ENCODE measurements at places on chromosomes 5 and 9.

GRCh38 chr9:38000735-38001134, 68.3 kb downstream of the SHB start:
- DNase-seq: no peak

GRCh38 chr5:124660229-124661093, 86.0 kb downstream of the ZNF608 start:
- no peak for DNase-seq

DNA sequence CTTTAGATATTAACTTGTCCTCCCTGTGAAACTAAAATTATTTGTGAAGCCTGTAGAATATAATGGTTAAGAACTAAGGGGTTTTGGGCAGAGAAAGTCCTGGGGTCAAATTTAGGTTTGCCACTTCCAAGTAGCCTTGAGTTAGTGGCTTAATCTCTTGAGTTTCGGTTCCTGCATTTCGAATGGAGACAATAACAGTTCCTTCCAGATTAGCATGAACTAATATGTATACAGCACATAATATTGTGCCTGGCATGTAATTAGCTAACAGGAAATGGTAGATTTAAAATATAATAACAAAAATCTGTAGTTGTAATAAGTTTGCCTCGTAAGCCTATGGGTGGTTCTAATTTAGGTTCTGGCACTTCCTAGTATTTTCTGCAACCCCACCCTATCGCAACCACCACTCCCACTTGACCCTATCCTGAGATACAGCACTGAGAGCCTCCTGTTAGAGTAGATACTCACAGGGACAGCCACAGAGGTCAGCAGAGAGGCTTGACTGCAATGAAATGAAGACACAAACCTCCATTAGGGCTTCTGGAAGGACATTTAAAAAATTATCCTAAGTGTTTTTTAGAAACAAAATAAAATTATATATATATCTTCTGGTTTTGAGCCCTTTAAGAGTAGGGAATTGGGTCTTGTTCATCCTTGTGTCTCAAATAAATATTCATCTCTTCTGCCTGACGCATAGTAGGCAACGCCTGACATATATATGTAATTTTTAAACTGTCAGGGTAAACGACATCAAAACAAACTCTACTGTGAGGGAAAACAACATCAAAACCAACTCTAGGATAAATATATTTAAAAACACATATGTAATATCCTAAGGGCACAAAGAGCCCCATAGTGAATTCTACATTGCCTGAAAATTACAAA, 8.5 kb downstream of the SPINK9 start:
- DNase-seq: no peak

DNA sequence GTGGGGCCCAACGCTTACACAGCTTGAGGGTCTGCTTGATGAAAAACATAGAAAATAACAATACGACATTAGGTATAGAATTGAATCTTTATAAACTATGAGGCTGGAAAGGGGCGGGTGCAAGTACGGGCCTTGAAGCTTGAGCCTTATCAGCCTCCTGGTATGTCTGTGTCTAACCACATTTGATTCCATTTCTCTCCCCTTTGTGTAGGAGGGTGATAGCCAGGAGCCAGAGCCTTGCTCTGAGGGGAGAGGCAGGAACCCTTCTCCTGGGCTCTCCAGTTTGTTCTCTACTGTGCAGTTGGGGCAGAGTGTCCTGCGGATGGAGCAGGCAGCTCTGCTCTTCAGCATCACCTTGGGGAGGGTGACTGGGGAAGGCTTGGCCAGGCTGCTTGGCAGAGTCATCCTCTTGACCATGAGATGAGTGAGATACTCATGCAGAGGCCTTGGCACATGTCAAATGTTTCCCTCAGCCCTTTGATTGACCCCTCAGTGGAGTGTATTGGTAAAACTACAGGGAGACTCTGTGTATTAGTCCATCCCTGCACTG, 153.5 kb downstream of the SEMA6A start:
- no peak for DNase-seq

DNA sequence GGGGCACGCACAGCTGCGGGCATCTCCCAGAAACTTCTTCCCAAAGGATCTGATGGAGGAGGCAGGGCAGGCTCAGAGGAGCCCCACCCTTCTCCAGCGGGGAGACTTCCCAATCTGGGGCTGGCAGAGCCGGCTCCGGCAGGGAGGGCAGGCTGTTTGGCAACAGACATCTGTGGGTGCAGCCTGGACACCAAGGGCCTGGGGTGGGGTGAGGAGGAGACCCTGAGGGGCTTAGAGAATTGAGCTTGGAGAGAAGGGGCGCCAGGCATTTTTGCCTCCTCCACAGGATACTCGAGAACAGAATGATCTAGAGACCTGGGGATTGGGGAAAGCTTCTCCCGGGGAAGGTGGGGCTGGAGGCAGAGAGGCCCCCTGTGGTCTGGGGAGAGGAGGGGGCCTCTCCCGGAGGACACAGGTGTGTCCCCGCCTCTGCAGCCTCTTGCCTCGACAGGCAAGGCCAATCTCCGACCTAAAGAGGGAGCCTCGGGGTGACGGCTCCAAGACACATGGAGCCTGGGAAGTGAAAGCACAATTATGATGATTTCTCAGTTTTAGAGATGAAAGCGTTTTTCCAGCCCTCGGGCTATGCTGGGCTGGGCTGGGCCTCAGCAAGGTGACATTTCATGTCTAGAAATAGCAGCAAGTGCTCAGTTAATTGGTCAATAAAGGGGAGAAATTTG, 8.4 kb downstream of the LHX3 start:
- DNase-seq: no peak

DNA sequence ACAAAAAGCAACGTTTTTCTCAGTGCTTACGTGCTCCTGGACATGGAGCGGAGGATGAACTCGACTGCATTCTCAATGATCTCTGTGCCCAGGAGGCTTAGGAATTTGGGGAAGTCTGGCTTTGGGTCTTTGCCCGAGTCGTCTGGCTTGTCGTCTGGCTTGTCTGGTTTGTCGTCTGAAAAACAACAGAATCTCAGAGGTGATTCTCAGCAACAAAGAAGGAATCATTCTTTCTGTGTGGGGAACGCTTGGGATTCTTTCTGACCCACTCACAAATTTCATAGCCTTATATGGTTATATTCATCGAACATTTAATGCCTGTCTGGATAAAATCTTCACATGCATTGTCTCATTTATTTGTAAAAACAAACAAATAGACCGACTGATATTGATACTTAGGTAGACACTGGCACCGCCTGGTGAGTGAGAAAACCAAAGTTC, 4.7 kb downstream of the C5orf46 start:
- no peak for DNase-seq

DNA sequence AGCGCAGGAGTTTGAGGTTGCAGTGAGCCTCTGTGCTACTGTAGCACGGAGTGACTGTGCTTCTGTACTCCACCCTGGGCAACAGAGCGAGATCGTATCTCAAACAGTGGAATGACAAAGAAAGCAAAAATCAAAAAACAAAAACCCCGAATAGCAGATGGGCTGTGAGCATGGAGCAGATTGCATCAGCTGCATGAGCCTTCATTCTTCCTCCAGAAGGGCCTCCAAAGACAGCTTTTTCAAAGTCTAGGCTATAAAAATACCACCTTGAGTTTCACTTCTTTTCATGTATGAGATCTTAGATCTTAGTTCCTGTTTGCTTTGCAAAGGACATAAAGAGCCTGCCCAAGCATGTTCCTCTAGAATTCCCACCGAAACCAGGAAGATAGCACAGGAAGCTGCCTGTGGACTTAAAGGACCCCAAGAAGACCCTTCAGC, 15.0 kb upstream of the HSPB3 start:
- no peak for DNase-seq

- DNase-seq: no peak
Measured at GRCh38 chr5:98904780-98905179, 24.0 kb downstream of the CHD1 start.

GRCh38 chr5:61330341-61330844, 1.7 kb upstream of the ZSWIM6 start:
- no peak for DNase-seq

DNA sequence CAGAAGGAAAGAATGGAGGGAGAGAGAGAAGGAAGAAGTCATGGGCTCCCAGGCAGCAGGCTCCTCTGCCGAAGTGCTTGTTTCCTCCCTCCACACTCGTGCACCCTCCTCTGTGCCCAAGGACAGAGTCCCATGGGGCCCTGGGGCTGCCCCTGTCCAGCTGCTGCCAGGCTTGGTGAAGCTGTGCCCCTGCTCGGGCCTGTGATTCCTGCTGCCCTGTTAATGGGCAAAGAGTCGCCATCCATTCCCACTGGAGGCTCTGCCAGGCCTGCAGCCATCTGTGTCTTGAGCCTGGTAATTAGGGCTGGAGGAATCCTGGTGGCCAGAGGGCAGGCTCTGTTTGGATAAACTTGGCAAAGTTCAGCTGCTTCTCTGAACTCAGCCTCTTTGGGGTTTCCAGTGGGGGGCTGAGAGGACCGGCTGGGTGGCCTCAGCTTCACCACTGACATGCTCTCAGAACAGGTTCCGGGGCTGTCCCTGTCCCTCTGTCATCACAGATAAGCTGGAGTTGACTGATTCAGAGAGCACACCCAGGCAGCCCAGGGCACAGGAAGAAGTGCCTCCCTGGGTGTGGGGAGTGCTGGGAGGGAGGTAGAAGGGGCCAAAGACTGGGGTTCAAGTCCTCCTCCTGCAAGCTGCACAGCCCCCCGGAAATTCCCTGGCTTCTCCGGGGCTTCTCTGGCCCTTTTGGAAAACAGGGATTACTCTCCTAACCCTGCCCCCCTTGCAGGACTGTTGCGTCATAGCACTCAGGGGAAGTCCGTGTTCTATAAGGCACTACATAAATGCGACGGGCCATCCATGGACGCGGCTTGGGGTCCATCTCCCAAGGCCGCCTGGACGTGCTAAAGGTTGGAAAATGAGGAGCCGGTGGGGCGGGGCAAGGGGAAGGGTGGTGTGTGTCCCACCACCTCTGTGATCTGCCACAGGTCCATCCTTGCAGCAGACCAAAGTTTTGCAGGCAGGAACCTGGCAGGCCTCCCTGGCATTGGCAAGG, 154.8 kb downstream of the PAX5 start:
- peak; percentile 65 for DNase-seq

- DNase-seq: no peak
Measured at GRCh38 chr5:137621861-137622823, 113.7 kb downstream of the KLHL3 start.

DNA sequence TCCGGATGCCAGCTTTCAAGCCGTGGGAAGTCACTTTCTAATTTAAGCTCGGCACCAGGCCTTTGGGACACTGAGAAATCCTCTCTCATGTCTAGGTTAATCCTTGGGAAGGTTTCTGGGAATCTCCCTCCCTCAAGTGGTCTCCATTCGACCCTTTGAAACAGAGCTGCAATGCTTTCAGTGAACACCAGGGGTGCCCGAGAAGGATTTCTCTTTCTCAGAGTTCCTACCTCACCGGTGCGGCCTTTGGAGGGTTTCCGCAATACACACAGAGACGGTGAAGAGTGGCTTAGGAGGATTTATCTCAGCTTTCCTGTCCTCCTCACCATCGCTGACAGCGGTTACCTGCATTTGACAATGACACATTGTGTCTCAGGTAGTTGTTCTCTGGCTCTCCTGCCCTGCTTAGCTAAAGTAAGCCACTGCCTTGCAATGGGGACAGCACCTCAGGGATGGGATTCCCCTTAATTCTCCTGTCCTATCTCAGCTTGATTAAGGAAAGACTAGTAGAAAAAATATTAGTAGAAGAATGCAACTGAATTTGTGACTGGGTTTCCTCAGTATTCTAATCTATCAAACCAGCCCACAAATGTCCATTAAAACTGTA, 180.6 kb downstream of the GABRG2 start:
- no peak for DNase-seq

- no peak for DNase-seq
Measured at GRCh38 chr9:73441890-73442818, 290.5 kb downstream of the ANXA1 start.

DNA sequence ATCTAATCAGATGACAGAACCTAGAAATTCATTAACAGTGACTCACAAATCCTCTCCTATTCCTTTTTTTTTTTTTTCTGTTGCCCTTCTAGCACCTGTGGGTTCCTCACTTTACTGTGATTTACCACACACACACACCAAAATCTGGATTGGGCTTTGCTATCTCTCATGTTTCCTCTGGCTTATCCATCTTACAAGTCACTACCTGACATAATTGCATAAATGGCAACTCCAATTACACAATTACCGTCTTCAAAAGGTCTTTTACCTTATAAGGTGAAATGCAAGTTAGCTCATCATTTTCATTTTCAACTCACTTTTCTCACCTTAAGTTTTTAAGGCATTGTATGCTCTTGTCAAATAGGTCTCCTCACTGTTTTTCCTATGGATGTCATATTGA, 426.3 kb upstream of the MEF2C start:
- no peak for DNase-seq

DNA sequence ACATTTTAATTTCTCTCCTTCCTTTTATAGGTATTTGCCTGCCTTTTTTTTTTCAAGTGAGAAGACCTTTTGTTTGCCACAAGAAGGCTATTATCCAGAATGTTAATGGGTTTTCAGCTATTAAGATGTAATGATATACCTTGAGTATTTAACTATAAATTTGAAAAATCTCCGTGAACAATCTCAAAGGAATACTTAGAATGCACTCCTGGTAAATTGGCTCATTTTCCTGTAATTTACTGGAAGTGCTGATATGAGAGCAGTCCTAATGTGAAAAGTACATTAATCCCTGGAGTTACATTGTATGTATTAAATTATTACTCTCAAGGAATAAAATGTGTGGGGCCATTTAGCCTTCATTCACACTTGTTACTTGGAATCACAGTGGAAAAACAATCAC, 32.4 kb downstream of the AOPEP start:
- DNase-seq: no peak

GRCh38 chr5:89315286-89316100, 432.5 kb upstream of the MEF2C start:
- no peak for DNase-seq

- no peak for DNase-seq
Measured at GRCh38 chr9:97710356-97711222, 13.4 kb upstream of the XPA start.

DNA sequence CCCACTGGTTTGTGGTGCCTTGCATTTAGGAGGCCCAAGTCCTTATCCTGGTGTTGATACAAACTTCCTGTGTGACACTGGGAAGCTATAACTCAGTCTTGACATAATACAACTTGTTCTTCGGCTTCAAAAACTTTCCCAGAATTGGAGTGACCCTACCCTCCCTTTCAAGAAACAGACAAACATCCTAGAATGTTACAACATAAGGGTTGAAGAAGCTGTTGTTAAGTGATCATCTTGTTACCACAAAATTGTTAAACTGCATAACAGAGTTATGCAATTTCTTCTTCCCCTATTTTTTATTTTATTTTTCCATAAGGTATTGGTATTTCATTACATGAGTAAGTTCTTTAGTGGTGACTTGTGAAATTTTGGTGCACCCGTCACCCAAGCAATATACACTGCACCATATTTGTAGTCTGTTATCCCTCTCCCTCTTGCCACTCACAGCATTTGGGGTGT, 21.3 kb downstream of the TLR4 start:
- DNase-seq: no peak

Data from activated CD8-positive, alpha-beta memory T cell treated with anti-CD3 and anti-CD28 coated beads, Interleukin-2, amount 50 U/mL, for 48 hours (primary cell).